ENCODE measurements at places on chromosomes 1 and 21. TPM values are rescaled to one million over a fixed set of nuclear protein-coding genes. Genes with fewer than 3 reads are reported as not detected.

The POFUT2 gene
- total RNA-seq: 14.7 TPM

The AKNAD1 gene
- not detected for total RNA-seq

The RPE65 gene
- not detected for total RNA-seq

The NVL gene
- 9.6 TPM for total RNA-seq

The PODN gene
- total RNA-seq: 2.7 TPM

The MCOLN2 gene
- total RNA-seq: 0.47 TPM

The SYT2 gene
- not detected for total RNA-seq

The TNFSF4 gene
- 1.1 TPM for total RNA-seq

The RABGAP1L gene
- total RNA-seq: 43.9 TPM

The TAS1R1 gene
- total RNA-seq: not detected

The HJV gene
- total RNA-seq: not detected
